ENCODE measurements at places on chromosomes 5 and 9.
A peak's percentile ranks its signal among the peaks of the same experiment; 100 is the strongest.

- DNase-seq: no peak
Observed at GRCh38 chr5:32562056-32562455, 23.3 kb upstream of the SUB1 start.

GRCh38 chr9:122131401-122132001 lies 28.1 kb downstream of the NDUFA8 start:
- DNase-seq: no peak

- DNase-seq: no peak
Observed at GRCh38 chr5:125452991-125453390, 706.6 kb upstream of the ZNF608 start.

DNA sequence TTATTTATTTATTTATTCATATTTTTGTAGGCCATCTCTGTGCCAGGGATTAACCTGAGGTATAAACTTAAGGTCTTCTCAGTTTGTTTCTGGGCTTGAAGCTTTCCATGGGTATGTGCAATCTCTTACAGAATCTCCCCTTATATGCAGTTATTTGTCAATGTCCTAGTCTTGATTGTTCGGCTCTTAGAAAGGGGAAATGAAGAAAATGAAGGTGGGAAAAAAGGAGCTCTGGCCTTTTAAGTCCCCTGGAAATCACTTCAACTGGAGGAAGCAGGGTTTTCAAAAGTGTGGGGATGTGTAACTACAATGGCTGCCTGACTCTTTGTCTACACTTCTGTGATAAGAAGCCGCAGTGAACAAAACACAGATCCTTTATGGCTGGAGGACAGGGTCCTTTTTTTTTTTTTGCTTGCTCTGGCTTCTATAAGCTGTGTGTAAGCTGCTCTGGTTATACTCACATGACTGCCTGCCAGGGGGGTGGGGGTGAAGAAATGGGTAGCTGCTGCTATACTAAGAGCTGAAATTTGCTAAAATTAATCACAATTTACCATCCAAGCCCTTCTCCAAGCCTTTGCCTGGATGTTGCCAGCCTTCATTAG lies 33.7 kb downstream of the CENPP start:
- DNase-seq: no peak

- DNase-seq: no peak
Observed at GRCh38 chr5:19258686-19259085, 729.3 kb downstream of the CDH18 start.

DNA sequence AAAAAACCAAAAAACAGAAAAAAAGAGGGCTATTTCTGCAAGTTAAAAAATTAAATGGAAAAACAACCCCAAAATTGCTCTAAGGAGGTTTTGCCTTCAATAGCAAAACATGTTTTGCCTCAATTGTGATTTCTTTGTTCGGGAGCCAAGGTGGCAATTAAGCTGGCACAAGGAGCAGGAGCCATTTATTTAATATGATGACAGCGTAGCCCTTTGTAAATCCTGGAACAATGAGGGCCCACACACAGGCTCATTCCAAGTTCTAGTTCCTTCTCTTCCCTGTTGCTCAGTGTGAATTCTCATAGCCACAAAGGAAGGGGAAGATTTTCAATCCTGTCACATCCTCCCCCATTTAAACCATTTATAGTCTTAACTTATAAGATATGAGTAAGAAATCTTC lies 353.2 kb downstream of the PDE4D start:
- no peak for DNase-seq

DNA sequence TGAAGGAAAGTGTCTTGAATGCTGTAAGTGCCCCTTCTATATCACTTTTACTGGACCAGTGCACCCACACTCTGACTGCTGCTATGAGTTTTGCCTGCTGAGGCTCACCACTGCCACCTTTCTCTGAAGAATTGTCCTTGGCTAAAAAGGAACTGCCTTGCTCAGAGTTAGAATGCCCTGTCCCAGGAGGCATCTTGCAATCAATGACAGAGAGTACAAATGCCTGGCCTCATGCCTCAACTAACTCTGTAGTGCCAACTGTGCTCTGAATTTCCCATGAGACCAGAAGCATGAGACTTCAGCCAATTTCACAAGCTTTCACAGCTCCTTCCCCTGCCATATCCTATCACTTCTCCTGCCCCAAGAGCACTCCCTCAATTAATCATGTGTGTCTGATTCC lies 569.7 kb downstream of the ZNF608 start:
- peak; percentile 3 for DNase-seq

DNA sequence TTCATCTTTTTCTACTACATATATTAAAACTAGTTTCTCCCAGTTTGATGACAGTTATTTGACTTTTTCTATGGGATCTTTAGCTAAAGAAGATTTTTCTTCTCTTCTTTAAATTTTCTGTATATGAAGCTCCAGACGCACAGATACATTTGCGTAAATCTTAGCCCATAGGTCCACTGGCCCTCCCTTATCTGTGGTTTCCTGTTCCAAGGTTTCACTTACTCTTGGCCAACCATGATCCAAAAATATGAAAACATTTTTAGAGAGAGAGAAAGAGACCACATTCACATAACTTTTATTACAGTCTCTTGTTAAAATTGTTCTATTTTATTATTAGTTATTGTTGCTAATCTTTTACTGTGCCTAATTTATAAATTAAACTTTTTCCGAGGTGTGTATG lies 270.2 kb upstream of the DAPK1 start:
- no peak for DNase-seq

- no peak for DNase-seq
Observed at GRCh38 chr5:160621526-160621925, 199.9 kb downstream of the PTTG1 start.

DNA sequence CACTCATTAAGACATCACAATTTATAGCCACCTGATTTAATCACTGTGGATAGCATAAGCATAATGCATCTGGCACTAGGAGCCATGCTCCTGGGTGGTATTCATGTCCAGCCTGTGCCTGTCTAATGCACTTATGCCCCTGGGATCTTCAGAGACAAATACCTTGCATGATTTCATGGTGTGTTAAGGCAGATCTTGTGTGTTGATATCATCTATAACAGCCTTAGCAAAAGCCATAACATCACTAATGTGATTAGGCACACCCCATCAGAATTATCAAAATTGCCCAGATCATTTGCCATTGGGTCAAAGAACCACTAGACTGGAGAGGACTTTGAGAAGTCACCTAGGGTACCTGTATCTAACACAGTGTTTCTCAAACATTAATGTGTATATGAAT lies 43.7 kb upstream of the SELENOP start:
- no peak for DNase-seq

DNA sequence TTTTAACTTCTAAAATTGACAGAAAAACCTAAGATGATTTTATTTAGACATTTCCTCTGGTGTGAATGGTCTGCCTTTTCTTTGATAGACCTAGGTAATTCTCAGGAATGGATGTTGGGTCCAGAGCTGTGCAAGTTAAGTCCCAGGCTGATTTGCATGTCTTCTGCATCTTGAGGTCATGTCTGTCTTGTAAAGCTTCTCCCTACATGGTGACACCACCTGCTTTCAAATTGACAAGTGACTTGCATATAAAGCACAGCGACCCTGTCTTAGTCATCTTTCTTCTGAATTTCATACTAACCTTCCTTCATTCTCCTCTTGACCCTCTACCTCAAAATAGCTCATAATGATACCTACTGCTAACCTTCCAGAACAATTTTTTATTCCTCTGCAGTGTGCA lies 29.2 kb downstream of the OSTF1 start:
- no peak for DNase-seq

DNA sequence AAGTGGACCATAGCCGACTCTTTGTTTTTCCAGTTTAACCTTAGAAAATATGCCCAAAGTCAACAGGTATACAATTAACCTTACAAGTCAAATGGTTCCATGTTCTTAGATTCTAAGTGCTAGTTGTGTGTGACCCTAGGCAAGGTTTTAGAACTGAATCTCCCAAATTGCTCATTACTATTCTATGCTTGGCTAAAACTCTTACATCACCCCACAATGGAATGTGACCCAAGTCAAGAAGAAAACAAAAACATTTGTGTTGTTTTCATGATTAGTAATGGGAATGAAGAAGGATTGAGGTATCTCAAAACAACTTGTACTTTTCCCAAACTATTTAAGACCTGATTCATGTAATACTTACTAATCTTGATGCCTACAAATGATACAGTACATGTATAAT lies 159.2 kb downstream of the ARRDC3 start:
- no peak for DNase-seq

DNA sequence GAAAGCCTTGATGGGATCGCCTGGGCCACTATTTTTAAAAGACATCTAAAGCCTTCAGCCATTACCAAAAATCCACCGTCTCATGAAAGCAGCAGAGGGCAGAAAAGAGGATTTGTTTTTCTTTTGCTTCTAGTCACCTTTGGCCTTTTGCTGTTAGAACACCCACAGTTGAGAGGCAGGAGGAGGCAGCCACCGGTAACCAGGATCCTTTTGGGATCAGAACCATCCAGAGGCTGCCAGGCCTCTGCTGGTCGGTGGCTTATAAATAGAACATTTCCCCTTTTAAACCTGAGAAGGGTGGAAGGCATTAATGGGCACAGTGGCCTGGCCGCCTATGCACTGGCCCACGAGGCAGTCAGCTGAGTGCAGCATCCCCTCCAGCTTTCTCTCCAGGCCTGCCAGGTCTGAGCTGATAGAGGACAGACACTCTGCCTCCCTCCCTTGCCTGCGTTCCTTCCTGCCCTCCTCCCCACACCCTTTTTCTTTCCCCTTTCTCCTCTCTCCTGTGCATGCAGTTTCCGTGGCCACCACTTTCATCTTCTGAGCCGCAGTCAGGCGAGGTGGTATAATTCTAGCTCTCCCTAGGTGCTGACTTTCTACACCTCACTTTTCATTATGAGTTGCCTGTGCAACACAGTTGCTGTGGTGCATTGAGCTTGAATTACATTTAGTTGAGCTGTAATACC lies 253.4 kb downstream of the ARHGAP26 start:
- no peak for DNase-seq

DNA sequence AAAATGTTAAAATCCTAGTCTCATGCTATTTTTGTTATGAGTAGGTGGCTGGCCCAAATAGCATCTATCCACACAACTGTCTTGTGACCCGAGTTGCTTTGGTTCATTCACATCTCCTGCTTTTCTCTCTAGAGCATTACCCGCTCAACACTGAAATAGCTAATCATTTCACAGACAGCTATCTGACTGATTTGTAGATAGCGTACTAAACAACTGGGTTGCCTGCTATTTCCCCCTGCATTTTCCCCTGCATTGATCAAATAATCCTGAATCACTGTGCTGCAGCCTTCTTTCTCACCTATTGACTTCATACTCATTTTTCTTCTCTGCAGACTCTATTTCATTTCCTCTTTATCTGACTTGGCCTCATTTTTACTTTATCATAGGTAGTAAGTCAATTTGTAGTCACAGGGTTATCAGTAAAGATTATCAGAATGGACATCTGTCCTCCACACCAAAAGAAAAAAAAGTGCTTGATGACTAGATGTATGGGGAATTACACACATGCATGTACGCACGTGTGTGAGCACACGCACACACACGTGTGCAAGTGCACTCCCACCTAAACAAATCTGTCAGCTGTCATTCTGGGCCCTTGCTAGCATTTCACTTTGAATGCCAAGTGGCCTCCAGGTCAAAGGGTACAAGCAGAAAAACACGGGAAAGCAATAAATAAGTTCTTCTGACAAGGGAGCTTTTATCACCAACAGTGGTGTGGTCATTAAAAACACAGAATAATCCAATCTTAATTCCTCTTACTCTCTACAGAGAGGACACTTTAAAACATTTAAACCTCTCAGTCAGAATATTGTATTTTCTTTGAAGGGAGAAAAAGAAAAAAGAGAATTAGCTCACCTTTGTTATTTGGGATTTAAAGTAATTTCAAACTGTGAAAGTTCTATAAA lies 501.6 kb downstream of the EFNA5 start:
- no peak for DNase-seq

- no peak for DNase-seq
Observed at GRCh38 chr5:173200356-173200755, 34.6 kb downstream of the NKX2-5 start.

DNA sequence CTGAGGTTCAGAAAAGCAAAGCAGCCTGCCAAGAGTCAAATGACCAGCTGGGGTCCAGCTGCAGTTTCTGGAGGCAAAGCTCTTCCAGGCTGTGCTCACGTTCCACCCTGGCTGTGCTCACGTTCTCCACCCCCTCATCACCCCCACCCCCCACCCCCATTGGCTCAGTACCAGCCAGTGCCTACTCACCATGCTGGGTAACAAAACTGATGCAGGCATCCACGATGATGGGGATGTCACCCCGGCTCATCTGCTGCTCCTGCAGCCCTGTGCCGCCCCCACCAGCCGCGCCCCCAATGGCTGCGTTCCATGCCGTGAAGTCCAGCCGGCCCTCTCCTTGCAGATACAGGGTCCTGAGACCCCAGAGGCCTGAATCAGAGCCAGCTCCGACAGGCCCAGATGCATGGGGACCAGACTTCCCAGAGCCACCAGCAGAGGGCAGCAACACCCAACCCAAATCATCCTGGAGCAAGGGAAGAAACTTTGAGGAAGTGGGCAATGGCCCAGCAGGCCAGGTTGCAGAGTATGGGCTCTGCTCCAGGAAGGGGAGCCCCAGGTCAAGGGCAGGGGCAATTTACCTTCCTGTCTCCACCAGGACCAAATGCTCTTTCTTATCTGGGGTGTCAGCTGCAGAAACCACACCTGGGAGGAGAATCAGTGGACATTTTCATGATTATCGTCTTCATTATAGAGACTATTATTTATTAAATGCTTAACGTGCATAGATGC lies 13.7 kb upstream of the FCHSD1 start:
- DNase-seq: peak; percentile 77

DNA sequence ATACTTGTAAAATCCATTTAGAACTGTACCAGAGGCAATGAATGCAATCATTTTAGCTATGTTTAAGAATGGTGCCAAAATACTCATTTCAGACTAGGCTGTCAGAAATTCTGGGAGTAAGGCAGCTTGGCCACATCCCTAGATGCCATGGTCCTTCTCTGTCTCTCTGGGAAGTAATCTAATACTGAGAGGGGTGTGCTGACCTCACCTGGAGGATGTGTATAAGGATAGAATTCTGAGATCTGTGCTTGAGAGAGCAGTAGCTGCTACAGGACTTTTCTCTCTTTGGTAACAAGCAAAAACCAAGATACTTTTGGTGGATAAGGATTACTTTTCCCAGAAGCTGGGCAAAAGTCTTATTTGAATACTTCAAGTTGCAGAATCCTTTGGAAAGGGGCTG lies 68.1 kb upstream of the MRPS30 start:
- no peak for DNase-seq

- DNase-seq: no peak
Observed at GRCh38 chr9:68577774-68578591, 37.3 kb upstream of the TMEM252 start.

- no peak for DNase-seq
Observed at GRCh38 chr5:856531-857425, 6.0 kb upstream of the ZDHHC11 start.

GRCh38 chr5:172417130-172417841 lies 37.0 kb downstream of the SH3PXD2B start:
- DNase-seq: no peak

Data from A673 (cell line).